ENCODE measurements at places on chromosomes 4 and X.

DNA sequence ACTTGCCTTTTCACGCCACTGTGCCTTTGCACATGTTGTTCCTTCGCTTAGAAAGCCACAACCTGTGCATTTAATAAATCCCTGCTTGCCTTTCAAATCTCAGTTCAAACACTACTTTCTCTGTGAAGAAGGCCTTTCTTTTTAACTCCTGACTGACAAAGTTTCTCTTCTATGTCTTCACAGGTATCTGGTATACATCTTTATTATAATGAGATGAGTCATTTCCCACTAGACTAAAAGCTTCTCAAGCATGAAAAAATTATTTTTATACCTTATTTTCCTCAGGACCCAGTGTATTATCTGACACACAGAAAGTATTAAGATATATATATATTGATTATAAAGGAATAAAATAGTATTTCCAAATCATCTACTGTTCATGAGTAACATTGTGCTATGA is 189.9 kb downstream of the TBCK start:
- no peak for DNase-seq

GRCh38 chr4:148059617-148060180 is 327.8 kb downstream of the ARHGAP10 start:
- DNase-seq = no peak

DNA sequence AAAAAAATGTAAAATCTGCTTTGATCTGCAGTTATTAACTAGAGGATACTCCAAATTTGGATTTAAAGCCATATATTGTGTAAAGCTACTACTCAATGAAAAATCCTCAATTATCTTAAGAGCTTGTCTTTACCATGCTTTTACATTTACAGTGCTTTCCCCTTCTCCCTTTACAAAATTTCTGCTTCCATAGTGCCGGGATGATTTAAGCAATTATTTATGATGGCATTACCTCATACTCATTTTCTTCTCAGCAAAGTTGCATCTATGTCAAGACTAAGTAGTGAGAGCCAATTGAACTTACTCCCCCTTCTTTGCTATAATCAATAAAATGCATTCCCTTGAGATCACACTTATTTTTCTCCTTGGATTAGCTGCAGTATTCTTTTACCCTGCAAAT is 505.4 kb upstream of the AGA start:
- no peak for DNase-seq

DNA sequence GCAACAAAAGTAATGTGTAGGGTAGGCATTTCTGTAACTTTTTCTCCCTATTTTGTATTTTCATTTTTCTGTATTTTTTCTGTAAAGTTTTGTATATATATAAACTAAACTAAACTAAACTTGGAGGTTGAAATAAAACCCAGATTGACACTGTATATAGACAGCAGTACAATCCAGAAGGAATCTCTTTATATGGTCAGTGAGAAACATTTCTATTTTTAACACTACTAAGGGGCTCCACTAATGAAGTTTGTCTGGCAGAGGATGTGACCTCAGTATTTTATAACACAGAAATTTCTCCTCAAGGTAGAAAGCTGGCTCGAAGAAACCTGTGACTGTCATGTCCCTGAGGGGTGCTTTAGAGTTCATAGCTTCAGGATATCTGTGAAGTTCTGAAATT is 959.2 kb downstream of the ADGRL3 start:
- DNase-seq = no peak

DNA sequence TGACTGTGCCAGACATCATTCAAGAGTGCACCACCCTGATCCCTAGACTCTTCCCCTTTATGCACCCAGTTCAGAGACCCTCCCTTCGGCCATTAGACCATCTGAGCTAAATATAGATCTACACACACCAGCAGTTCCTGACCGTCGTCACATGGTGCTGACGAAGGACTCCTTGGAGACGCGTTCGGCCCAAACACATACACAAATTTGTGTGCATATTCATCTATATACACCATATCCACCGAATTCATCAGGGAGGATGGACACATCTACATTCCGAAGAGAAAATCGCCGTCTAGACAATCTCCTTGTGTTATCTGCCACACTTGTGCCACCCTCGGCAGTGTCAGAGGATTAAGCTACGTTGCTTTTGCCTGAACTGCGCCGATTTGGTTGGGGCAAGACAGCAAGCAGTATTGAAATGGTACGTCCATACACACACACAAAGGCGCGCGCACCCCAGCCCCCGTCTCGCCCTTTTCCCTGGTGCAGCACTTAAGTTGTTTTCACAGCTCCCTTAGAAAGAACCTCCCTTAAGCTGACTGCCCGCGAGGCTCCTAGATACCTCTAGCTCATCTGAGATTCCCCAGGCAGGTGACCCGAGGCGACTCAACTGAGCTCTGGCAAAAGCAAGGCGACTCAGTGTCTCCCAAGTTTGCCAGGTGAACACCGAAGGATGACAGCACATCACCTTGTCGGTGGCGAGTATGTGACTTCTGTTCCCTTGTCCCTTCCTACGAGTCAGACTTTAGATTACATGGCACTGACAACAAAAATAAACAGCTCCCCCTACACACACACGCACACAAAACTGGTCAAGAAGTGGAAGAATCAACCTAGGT is 1.0 kb downstream of the RASGEF1B start:
- no peak for DNase-seq

DNA sequence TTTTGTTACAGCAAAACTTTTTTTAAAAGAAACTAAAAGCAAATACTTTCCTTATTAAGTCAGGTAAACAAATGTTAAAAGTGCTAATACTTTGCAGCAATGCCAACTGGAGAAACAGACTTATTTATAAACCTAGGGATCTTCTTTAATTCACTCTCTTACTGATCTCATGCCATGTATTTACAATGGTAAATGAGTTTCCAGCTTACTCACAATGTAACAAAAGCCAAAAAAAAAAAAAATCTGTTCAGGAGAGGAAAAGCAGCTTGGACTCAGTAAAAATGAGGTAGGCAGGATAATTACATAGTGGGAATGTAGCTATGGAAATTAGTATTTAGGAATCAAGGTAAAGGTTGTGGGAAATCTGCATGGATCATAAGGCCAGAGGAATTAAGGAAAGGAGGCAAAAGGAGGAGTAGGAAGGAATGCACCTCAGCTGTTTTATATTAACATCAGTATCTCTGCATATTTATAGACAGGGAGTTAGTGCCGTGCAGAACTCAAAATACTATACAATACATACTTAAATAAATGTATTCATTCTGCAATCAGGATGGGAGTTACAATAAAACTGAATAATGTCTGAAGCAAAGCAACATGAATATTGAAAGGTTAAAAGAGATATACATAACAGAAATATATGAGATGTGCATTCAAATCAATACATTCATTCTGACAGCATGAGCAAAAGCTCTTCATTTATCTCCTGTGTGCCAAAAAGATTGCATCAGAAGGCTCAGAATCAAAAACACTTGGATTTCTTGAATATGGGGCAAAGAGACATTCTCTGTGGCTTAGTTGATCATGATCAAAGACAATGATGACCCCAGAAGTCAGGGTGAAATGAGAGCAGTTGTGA is 57.9 kb upstream of the ETNPPL start:
- DNase-seq = no peak

- no peak for DNase-seq
Measured at GRCh38 chr4:78776079-78776728, at the start of gene BMP2K. TSS of gene BMP2K (plus strand) at chr4:78776350. CDS start at chr4:78776544, 194 bp downstream.

DNA sequence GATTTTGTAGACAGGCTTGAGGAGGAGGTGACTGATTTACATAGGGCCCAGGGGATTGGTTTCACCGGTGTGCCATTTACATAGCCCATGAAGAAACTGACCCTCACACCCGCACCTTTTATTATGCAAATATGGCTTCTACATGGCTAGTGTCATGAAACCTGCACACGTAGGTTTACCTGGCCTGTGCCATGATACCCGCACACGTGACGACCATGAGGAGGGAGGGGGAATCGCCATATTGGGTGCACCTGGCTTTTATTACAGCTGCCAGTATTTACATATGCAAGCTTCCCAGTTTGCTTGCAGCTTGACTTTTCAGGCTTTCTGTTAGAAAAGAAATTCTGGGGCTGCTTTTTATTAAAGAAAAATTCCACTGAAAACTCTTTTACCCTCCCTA is 359.7 kb downstream of the ADAM29 start:
- no peak for DNase-seq

GRCh38 chr4:4423706-4424498 is 37.0 kb downstream of the NSG1 start:
- no peak for DNase-seq

DNA sequence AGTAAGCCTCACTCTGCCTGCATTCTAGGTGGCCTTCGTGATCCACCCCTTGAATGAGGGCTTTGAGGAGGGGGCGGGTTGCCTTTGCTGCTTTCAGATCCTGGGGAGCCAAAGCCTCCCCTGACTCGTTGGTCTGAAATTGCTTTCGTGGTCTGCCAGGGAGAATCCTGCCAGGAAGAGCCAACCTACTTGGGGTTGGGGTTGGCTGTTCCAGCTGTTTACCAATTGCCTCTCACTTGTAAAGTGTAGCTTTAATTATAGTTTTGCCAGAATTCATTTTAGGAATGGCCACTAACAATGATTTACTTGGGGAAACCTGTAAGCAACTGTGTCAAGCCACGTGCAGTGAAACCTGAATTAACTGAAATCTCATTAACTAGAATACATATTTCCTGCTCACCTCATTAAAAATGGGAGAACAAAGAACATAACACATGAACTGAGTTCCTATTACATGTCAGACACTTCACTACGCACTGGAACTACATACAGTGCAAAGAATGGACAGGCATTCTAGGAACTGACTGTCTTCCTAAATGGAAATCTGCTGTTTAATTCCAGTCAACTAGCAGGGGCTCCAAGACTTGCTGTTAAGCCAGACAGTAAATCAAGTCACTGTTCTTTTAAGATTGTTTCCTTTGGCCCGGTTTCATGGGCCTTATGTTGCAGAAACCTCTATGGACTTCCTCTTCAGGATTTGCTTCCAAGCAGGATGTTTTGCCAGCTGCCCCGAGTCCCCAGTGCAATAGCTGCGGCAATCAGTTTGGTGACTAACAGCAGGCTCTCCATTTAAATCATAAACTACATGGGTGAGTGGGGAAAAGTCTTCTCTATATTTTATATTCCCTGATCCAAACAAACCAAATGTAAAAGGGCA is 16.4 kb upstream of the NKRF start:
- DNase-seq = no peak

- DNase-seq = no peak
Measured at GRCh38 chr4:58734030-58734674, 1624.0 kb upstream of the IGFBP7 start.

DNA sequence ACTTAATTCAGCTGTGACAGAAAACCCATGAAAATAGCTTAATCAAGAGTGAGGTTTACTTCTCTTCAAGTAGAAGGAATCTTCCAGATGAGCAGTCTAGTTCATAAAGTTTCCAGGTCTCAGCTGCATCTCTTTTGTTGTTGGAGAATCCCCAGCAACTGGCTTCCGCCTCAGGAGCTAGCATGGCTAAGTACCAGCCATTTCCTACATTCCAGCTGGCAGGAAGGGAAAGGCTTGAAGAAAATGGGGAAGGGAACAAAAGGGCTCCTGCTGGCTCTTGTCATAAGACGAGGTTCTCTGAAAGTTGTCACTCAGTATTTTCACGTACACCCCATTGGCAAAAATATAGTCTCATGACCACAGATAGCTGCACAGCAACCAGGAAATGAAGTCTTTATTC is 27.3 kb upstream of the TRIM2 start:
- DNase-seq = no peak

- no peak for DNase-seq
Measured at GRCh38 chrX:10537308-10537707, 83.1 kb downstream of the MID1 start.

DNA sequence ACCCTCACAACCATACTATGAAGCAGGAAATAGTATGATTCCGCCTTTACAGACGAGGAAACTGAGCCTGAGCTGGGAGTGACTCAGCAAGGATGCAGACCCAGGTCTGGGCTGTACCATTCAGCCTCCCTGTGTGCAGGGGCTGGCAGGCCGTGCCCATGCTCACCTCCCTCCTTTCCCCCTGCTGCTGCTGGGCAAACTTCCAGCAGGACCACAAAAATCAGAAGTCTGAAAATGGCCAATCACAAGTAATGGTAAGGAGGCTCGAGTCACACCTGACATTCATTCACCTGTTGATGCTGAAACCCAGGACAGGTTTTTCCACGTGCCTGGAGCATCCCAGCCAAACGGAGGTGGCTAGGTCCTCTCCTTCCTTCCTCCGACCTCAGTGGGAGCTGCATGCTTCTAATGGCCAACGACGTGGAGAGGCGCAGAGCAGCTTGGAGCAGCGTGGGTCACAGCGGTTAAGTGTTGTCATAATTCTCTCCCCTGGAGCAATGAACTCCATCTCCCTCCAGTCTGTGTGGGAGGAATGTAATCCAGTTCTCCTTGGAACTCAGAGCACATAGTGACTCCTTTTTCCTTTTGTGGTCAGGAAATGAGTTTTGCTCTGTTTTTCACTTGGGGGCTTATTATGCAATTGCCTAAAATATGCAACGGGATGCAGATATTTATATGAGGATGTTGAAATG is 371.7 kb downstream of the BCOR start:
- DNase-seq = no peak

DNA sequence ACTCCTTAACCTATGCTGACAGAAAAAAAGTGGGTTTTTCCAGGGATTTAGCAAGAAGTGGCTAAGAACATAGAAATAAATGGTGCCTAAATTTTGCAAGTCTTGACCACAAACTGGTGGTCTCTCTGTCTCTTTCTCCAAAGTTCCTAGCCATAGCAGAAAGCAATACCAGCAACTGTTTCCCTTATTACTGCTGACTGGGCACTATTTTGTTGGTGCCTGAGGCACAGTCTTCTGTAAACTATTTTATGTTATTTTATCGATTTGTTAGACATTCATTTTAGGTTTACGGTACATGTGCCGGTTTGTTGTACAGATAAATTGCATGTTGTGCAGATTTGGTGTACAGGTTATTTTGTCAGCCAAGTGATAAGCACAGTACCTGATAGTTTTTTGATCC is 234.6 kb upstream of the TECRL start:
- no peak for DNase-seq

GRCh38 chrX:129771266-129771995 is 8.3 kb upstream of the SASH3 start:
- no peak for DNase-seq

GRCh38 chrX:12360383-12360782 is 222.1 kb downstream of the FRMPD4 start:
- peak; percentile 18 for DNase-seq

DNA sequence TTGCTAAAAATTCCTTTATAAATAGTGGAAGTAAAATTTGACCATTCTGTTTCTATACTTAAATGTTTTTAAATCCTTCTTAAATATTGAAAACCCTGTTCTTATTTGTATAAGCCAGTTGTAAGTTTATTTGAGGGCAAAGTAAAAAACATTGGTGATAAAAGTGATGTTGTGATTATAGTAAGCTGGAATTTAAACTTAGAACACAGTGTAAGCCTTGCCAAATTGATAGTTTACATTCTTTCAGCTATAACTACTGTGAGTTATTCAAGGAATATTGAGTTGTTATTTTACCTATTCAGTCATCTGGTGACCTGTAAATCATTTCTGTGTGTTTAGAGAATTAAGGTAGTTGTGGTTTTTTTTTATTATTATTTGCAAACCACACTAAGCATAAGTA is 9.6 kb downstream of the YY2 start:
- no peak for DNase-seq

DNA sequence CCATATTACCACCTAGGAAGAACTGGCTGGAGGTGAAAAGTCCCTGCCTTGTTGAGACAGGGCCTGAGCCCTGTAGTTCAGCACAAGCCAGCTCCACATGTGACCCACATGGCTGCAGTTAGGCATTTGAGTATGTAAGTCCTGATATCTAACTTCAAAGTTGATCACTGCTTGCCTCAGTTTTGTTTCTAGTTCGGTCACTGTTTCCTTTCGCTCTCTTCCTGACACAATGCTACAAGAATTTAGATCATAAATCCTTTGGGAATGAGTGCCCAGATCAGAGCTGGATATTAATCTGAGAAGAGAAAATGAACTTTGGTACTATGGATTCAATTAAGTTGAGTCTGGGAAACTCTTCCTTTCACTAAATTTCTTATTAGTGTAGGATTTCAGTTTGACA is 48.4 kb downstream of the AKAP4 start:
- no peak for DNase-seq
